ENCODE measurements at places on chromosomes 13 and 19. TPM values are rescaled to one million over a fixed set of nuclear protein-coding genes. Genes with fewer than 3 reads are reported as not detected.

Gene FPR3
- total RNA-seq: not detected

Gene RASAL3
- 0.14 TPM for total RNA-seq

Gene LYPD5
- not detected for total RNA-seq

Gene SHISA2
- 5.5 TPM for total RNA-seq

Gene PCP2
- not detected for total RNA-seq

- DNase-seq: peak; percentile 4
Observed at GRCh38 chr13:84925443-84925842, 873.8 kb downstream of the SLITRK6 start.

DNA sequence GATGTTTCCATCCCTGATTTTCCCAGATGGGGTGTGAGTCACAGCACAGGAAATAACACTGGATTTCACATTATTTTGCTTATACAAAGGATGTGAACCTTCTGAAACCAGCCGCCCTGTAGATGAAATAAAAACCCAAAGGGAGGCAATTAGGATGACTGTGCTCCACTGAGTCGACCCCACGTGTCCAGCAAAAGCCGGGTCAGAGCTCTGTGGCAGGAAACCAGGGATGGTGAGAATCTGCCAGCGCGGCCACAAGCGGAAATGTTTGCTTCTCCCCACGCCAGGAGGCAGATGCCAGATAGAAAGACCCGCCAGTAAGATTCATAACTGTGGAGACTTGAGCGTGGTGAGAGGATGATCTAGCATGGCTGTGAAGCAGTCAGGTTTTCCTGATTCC is 764.4 kb downstream of the LIG4 start:
- peak; percentile 99 for DNase-seq

DNA sequence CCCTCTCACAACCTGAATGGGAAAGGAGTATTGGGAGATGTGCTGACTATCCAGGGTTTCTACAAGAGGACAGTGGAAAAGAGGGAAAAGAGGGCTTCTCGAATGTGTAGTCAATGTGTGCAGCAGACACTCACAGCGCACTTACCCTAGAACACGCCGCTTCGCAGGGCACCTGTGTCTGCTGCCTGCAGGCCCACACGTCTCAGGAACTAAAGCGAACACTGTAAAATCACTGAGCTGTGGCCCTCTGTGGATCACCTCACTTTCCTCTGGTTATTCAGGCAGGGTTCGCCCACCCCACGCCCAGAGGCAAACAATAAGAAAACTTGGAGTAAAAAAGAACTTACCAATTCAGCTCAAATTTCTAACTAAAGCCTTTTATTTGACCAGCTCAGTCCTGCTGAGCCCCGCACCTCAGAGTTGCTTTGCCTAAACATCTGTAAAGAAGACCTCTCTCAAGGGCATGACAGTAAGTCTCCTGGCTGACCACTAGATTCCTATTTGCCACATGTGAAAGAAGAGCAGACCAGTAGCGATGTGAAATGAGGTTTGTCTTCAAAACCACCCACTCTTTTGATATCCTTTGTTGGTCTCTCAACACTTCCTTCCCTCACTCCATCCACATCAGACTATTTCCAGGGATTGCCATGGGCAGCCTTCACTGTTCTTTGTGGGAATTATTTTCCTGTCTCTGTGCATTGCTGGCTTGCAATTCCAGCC is 19.3 kb upstream of the DOCK9 start:
- DNase-seq: no peak

- no peak for DNase-seq
Observed at GRCh38 chr19:19544954-19545591, 7.0 kb downstream of the CILP2 start.

DNA sequence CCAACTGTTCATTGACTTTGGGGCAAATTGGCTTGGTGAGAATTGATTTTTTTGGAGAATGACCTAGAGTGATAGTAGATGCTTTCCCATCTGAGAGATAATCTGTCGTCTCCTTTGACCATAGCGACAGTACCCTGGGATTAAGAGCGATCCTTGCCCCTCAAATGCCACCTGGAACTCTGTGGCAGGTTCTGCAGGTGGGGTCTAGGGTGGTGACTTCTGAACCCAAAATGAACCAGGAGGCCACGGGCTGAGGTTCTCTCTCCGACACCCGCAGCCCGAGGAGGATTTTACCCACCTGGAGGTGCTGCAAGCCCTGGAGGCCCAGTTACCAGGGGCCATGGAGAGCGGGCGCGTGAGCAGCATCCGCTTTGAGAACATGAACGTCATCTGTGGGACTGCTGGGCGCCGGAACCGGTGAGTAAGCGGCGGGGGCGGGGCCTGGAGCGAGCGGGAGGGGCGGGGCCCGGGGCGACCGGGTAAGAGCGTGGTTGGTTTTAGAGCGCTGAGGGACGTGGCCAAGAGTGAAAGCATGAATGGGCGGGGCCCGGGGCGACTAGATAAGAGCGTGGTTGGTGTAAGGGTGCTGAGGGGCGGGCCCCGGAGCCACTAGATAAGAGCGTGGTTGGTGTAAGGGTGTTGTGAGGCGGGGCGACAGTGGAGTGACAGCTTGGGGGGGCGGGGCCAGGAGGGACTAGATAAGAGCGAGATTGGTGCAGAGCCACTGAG is 8.6 kb downstream of the C19orf81 start:
- DNase-seq: peak; percentile 70

DNA sequence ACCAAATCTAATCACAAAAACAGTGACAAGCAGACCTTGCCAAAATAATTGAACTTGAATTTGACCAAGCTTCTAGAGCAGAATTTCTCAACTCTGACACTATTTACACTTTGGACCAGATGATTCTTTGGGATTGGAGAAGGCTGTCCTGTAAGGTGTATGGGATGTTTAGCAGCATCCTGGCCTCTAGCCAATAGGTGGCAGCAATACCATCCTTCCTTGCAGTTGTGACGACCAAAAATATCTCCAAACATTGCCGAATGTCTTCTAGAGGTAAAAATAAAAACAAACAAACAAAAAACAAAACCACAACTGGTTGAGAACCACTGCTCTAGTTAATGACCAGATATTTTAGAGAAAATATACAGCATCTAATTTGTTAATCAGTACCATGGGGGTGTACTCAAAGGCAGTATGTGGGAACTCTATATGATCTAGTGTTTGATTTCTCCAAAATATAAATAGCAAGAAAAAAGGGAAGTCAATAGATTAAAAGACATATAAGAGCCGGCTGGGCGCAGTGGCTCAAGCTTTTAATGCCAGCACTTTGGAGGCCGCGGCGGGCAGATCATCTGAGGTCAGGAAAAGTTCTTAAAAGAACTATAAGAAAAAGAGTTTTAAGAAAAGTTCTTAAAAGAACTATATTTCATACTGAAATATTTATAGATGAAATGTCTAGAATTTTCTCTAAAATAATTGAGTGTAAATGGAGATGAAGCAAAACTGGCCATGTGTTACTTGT is 60.9 kb upstream of the ZNF527 start:
- DNase-seq: no peak

DNA sequence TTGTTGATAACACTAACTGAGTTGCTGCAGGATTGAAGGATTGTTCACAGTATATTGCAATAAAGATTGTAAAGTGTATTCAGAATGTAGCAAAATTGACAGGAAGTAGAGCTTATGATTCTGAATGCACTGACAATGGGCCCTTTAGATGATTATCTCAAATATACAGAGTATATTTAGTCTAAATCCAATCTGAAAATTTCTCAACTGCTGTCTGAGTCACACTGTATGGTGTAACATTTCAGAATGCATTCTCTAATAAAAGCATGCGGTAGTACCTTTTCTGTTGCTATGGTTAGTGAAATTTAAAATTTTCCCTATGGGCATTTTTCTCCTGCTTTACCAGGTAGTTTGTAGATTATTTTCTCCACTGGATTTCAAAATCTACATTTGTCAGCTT is 365.2 kb downstream of the PCDH17 start:
- DNase-seq: peak; percentile 52

DNA sequence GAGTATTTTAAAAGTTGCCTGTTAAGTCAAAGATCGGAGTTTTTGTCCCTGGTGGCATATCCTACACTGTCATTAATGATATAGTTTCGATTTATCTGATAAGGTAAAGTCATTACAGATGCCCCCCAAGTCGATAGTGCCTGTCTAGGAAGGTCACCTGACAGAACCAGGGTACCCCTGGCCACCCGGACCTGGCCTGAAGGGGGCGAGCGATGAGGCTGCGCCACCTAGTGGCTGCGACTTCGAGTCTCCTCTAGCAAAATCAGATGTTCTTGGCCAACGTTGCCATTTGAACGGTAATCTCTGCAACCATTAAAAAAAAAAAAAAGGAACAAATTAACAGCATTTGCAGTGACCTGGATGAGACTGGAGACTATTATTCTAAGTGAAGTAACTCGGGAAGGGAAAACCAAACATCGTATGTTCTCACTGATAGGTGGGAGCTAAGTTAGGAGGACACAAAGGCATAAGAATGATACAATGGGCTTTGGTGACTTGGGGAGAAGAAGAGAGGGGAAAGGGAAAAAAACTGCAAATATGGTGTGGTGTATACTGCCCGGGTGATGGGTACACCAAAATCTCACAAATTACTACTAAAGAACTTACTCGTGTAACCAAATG is 565.1 kb downstream of the LIG4 start:
- peak; percentile 25 for DNase-seq

GRCh38 chr13:70520275-70521036 is 412.2 kb upstream of the KLHL1 start:
- DNase-seq: no peak

Data from astrocyte (in vitro differentiated cells and primary cell).